Stomach (tissue), 19 donors: ENCODE measurements at places on chromosomes 11 and 22.

DNA sequence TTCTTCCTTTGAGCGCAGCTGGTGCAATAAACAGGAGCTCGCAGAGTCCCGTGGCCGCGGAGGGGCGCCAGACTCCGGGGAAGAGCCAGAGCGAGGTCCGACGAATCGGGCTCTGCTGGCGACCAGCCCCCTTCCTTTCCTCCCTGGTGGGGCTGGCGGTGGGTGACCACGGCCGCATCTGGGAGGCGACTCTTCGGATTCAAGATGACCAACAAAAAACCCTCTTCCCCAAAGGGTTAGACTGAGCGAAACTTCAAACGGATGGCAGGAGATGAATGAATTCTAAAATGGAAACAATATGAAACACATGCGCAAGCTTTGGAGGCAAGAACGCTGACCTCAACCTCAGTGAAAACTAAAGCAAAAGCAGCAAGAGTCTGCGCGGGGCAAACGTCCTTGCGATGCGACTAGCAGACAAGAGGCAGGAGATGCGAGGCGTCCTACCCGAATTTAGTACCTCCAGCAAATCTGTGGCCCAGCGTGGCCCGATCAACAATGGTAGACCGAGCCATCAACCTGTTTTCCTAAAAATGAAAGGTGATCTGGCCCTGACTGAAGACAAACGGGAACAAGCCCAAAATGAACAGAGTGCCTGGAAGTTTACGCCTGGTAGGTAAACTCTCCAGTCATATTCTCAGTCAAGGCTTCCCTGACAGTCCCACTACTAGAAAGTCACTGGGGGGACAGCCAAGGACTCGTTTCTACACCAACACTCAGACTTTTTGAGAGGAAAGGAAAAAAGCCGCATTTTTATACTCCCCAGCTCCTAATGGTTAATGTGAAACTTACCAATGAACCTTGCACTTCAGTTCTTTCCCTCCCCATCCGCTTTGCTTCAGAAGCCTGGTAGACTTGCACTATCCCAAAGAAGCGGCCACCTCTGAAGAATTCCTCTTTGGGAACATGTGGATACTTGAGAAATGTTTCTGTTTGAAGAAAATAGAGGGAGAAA is 11.6 kb downstream of the MMP3 start:
- no peak for DNase-seq
- no peak overlapping the region for H3K27ac ChIP-seq
- no peaks in the 10 kb centered on the region for H3K27me3 ChIP-seq
- peaks cover 13% of the 10 kb centered on the region for H3K4me1 ChIP-seq
- no peaks in the 10 kb centered on the region for H3K36me3 ChIP-seq

GRCh38 chr22:24059793-24060192 is 48.7 kb downstream of the CABIN1 start:
- DNase-seq = no peak
- no peaks in the 10 kb centered on the region for H3K27me3 ChIP-seq
- H3K27ac ChIP-seq = peak overlapping the region; percentile 71
- H3K4me1 ChIP-seq = peaks cover 18% of the 10 kb centered on the region

GRCh38 chr11:77966338-77966737 is 28.1 kb downstream of the INTS4 start:
- no peak overlapping the region for H3K27ac ChIP-seq
- H3K27me3 ChIP-seq = no peaks in the 10 kb centered on the region
- no peak overlapping the region for H3K4me3 ChIP-seq
- no peak for DNase-seq
- no peaks in the 10 kb centered on the region for H3K4me1 ChIP-seq

DNA sequence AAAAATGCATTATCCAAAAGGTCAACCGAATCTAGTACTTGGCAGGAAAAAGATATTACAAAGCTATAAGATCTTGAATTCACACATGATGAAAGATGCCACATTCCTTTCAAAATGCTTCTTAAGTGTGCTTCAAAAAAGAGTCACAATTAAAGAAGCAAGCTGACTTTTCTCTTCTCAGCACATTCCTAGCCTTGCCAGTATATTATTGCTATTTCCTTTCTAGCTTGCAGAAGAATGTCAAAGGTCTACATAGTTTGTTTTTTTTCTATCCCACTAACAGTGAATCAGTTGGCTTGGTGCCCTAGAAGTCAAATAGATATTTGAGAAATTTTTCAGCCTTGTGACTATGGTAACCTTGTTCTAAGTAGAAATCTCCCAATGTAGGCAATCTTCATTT is 56.8 kb downstream of the GUCY1A2 start:
- no peaks in the 10 kb centered on the region for H3K36me3 ChIP-seq
- no peak overlapping the region for H3K4me3 ChIP-seq
- no peak overlapping the region for H3K27ac ChIP-seq
- DNase-seq = no peak

GRCh38 chr11:68067991-68068390 is 29.2 kb downstream of the TCIRG1 start:
- no peak overlapping the region for H3K4me3 ChIP-seq
- H3K27ac ChIP-seq = no peak overlapping the region
- no peaks in the 10 kb centered on the region for H3K27me3 ChIP-seq
- peaks cover 100% of the 10 kb centered on the region for H3K36me3 ChIP-seq
- DNase-seq = no peak

- peaks cover 56% of the 10 kb centered on the region for H3K4me1 ChIP-seq
- peak overlapping the region; percentile 46 for H3K4me3 ChIP-seq
- no peaks in the 10 kb centered on the region for H3K27me3 ChIP-seq
- H3K36me3 ChIP-seq = peaks cover 7% of the 10 kb centered on the region
- peak overlapping the region; percentile 86 for H3K27ac ChIP-seq
- DNase-seq = no peak
Observed at GRCh38 chr11:64892838-64893193, 14.4 kb upstream of the EHD1 start.
